HuH-7 (cell line): ENCODE measurements at places on chromosomes 16 and 17.

GRCh38 chr16:53024045-53024444, 28.7 kb downstream of the CHD9NB start:
- DNase-seq = no peak

- DNase-seq = no peak
Observed at GRCh38 chr16:88060524-88061219, 109.4 kb downstream of the BANP start.

DNA sequence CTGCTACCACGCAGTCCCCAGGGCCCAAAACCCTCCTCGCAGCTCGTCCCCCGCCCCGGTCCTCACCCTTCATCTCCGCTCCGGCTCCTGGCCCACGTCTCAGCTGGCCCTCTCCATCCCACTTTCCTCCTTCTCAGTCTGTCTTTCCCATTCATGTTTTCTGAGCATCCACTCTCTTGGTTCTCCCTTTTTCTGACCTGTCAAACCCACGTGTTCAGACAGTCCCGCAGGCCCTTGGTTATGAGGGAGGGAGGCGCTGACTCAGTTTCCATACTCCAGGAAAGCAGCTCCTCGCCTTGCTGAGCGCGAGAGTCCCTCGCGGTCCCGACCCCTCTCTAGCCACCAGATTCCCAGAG, 392 bp upstream of the HID1 start:
- no peak for DNase-seq

- DNase-seq = no peak
Observed at GRCh38 chr16:11372073-11372828, 27.0 kb downstream of the RMI2 start.

GRCh38 chr16:20883554-20884239, 16.5 kb downstream of the DCUN1D3 start:
- DNase-seq = no peak

- DNase-seq = peak; percentile 92
Observed at GRCh38 chr17:50361561-50362480, 11.2 kb downstream of the MRPL27 start.

- DNase-seq = peak; percentile 68
Observed at GRCh38 chr17:75869282-75870141, 8.9 kb downstream of the TRIM47 start.

- no peak for DNase-seq
Observed at GRCh38 chr17:57619061-57619937, 125.8 kb downstream of the CCDC182 start.

DNA sequence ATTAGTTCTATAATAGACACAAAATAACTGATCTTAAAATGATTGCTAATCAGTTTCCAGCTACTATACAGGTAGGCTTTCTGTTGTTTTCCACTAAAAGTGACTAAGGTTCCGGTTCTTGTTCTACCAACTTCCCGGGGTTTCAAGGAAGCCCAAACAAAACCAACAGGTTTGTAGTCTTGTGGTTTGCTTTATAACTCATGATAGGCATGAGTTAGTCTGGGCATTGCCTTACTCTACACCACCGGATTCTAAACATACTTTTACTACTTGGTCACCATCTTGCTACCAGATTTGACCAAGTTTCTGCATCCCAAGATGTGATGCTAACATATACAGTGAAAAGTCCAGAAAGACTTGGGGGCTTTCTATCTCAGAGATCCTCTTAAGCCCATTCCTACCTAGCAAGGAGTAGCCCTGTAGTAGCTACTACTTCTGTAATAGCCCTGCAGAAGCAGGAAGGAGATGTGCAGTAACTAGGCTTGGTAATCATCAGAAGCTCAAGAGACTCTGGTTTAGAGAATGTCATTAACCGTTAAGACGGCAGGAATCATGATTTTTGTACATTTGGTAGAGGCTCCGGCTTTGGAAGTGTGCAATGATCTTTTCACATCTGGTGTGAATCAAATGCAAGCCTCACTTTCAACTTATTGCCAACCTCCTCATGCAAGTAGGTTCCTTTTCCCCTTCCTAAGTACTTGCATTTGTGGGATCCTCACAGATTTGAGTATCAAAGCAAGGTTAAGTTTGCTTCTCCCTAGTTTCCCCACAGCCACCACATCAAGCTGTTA, 1.6 kb downstream of the FAM117A start:
- DNase-seq = no peak

GRCh38 chr17:18280766-18281371, 20.4 kb downstream of the MIEF2 start:
- DNase-seq = no peak

- DNase-seq = no peak
Observed at GRCh38 chr17:42906772-42907446, 6.3 kb downstream of the G6PC1 start.

DNA sequence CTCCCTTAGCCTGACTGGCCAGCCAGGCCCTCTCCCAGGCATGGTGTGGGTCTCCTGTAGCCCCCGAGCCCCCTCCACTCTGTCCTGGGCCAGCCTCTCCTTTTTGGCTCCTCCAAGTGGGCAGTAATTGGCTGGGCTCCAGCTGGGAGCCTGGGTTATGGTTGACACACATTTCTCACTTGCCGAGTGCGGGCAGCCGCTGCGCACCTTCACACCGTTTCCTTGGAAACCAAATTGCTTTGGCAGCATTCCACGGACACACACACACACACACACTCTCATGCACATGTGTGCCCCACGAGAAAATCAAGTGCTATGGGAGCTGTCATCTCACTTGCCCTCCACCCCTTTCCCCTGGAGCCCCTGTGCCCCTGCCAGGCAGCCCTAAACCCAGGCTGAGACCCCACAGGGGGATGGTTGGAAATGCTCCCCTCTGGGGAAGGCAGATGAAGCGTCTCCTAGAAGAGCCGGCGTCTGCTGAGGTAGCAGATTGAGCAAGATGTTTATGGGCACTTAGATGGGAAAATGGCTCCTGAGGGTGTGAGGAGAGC, 402.7 kb upstream of the TNRC6C start:
- DNase-seq = no peak

- DNase-seq = no peak
Observed at GRCh38 chr16:75477680-75478473, 13.4 kb upstream of the TMEM170A start.

GRCh38 chr16:48129926-48130325, 25.9 kb downstream of the ABCC12 start:
- DNase-seq = no peak

DNA sequence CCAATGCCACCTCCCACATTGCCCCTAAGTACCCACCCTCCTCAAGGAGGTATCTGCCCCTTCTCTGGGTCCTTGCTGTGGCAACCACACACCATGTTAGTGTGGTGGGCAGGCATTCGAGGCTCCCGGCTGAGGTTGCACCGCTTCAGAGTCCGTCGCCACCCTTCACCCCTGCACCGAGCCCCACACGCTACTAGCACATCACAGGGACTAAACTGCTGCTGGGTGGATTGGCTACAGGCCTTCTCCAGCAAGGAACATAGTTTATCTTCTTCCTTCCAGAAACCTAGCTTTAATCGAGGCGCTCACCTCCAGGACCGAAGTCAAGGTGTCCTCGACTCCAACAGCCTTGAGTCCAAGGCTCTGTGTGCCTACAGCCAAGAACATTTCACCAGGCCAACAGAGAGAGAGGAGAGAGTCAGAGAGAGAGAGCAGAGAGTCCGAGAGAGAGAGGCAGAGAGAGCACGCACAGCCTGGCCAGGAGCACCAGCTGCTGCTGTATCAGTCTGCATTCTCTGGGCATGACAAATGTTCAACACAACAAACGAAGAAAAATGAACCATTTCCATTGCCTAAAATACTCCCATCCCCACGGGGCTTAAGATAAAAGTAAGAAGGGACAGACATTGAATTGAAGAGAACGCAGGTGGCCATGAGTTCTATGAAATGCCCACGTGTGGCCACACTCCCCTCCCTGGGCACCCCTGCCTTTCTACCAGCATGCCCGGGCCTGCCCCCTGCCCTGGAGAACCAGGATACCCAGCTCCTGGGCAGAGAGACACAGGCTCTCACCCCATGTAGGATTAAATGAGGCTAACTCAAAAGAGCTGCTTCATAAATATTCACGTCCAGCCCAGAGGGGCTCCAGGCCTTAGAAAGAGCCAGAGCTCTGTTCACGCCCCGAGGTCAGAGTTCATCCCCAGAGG, 94.9 kb downstream of the RBFOX3 start:
- DNase-seq = no peak

DNA sequence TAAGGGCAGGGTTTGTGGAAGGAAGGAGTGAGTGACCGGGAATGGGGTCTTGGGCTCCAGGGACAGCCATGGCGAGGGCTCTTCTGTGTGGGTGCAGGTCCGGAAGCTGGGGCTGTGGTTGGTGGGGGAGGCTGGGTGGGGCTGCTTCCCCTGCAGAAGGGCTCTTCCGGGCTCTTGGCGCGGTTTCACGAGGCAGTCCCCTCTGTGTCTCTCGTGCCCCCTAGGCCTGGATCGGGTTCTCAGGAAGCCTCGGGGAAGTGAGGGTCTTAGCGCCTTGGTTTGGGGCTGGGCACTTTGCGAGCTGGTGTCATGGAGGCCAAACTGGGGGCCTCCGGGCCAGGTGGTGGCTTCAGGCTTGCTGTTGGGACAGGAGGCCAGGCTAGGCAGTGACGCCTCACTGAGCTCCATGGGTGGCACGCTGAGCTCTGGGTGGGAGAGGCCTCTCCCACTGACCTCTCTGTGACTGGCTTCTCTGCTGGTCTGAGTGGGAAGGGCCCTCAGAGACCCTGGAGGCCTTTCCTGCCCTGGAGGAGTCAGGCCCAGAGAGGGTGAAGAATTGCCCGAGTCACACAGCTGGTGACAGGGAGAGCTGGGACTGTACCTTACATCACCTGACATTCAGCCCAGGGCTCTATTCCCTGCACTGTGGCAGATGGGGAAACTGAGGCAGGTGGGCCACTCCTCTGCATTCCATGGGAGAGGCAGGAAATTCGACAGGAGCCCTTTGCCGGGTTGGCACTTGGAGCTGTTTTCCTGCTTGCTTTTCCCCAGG, 8.2 kb downstream of the ADCY7 start:
- DNase-seq = no peak

DNA sequence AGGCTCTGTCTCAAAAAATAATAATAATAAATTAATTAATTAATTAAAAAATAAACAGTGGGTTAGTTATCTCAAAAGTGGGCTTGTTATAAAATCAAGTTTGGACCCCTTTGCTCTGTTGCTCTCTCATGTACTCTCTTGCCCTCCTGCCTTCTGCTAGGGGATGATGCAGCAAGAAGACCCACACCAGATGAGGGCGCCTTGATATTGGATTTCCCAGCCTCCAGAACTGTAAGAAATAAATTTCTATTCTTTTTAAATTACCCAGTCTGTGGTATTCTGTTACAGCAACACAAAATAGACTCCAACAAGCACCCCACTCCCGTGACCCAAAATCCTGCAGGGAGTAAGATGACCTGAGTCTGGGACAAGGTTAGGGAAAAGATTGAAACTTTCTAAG, 2.1 kb upstream of the ZNF652 start:
- DNase-seq = no peak

DNA sequence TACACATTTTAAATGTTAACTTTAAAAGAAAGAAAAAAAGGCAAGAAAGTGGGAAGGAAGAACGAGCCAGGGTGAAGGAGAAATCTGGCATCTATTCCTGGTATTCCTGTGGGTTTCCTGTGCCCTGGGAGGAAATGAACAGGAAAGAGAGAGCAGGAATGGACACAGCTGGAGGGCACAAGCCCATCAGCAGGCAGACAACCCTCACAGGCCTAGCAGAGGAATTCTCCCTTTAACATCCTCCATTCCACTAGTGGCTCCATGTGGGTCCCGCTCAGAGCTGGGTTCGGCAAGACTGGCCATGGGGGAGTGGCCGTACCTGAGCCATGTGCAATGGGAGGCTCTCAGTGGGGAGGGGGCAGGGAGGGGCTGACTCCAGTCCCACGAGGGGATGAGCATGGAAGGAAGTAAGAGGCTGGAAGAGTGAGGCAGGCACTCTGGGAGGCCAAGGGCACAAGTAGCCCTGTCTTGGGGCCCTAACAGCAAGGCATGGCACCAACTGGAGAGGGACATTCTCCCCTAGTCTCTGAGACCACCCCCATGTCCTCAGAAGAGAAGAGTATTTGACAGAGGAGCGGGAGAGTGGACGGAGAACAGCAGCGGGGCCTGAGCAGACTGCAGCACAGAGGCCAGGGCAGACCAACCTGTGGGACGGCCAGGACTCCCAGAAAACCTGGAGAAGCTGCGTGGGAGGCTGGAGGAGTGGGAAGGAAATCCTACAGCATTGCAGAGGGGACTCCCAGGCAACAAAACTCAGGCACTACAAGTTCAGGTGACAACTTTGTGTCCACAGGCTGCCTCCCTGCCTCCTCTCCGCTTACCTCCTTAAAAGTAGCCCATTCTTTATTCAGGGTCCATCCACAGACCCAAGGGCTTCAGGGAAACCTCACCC, 30.2 kb downstream of the TK2 start:
- no peak for DNase-seq

GRCh38 chr17:75454193-75454592, 2.2 kb upstream of the TMEM94 start:
- DNase-seq = no peak

- DNase-seq = no peak
Observed at GRCh38 chr16:74562117-74562516, 44.8 kb downstream of the GLG1 start.

- DNase-seq = no peak
Observed at GRCh38 chr17:47276868-47277267, 23.2 kb downstream of the ITGB3 start.

DNA sequence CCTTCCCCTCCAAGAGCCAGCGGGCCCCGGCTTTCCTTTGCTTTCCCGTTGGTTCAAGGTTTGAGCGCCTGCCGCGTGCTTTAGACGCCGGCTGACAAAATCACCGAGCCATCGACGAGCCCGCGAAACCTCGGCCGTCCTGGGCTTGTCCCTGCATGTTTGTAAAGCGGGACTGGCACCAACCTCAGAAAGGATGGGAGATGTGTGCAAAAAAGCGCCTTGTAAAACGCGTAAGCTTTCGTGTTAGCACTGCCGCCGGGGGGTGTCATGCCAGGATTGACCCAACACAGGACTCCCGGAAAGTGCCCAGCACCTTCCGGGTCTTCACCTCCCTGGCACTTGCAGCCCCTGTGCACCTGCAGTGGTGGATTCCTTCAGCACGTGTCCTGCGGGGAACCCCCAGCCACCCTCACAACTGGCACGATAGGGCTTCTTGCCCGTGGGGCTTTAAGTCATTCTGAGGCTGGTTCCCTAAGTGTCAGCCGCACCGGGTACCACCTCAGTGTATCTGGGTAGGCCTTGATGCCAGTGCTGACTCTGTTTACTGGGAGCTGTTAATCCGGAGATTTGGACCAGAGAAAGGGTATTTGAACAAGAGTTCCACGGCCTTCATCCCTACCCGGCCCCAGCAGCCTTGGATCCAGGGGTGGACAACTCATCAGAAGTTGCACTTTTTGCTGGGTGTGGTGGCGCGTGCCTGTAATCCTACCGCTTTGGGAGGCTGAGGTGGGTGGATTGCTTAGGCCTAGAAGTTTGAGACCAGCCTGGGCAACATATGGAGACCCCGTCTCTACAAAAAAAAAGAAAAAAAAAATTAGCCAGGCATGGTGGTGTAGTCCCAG, 817 bp downstream of the NDUFAF8 start:
- DNase-seq = no peak

- no peak for DNase-seq
Observed at GRCh38 chr17:79213305-79213704, 138.7 kb downstream of the ENGASE start.
